Sigmoid colon (tissue), 7 donors: ENCODE measurements at places on chromosomes 13 and 19. TPM values are rescaled to one million over a fixed set of nuclear protein-coding genes. Genes with fewer than 3 reads are reported as not detected.

The FAM216B gene
- total RNA-seq = not detected

The CGB2 gene
- total RNA-seq = not detected

The KIR3DL2 gene
- not detected for total RNA-seq

The KRTDAP gene
- total RNA-seq = not detected

DNA sequence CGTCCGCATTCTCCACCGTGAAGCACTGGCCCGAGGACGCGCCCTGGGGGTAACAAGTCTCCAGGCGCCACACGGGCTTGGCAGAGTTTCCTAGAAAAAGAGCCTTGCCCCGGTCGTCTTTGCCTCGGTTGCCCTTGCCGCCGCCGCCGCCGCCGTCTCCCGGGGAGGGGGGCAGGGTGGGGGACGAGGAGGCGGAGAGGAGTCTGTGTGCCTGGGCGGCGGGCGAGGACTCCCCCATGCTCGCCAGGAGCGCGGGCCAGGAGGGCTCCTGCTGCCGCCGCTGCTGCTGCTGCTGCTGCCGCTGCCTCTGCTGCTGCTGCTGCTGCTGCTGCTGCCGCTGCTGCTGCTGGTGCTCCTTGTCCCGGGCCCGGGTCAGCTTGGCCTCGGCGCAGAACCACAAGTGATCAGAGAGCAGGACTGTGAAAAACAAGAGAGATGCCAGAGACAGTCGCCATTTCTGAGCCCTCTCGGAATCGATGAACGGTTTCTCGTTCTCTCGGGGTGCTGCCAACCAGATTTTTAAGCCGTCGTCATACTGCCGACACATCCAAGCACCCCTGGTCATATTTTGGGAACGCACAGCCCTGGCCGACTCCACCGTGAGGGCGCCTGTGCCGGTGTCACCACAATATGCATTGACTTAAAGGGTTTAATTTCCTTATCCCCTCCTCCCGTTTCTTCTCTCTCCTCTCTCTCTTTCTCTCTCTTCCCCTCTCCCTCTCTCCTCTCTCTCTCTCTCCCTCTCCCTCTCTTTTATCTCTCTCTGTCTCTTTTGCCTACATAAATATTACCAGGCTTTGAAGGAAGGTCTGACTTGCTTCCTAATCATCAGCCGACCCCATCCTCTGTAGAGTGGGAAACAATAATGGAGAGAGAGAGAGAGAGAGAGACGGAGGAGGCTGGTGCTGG lies 349.1 kb downstream of the LIG4 start:
- DNase-seq = no peak

- no peak for DNase-seq
These were observed 7.9 kb downstream of the PDX1 start for GRCh38 chr13:27927444-27928352.

GRCh38 chr13:112182846-112183531 lies 116.0 kb downstream of the SOX1 start:
- DNase-seq = no peak

DNA sequence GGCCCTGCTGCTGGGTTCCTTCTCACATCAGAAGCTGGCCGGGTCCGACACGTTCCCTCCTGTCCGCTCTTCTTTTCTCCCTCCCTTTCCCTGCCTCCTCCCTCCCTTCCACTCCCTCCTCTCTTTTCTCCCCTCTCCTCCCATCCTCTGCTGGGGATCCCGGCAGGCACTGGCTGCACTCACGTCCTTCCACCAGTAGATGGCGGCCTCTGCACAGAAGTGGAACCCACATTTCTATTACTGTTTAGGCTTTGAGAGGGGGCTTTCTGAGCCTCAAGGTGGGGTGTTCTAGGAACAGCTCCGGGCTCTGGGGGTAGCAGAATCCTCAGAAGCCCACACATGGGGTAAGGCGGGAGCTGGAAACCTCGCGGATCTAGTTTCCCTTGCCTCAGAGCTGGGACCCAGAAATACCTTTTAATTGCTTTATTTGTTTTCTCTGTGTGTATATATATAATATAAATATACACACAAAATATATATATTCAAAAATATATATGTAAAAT lies 294.2 kb downstream of the ZNF536 start:
- DNase-seq = no peak

DNA sequence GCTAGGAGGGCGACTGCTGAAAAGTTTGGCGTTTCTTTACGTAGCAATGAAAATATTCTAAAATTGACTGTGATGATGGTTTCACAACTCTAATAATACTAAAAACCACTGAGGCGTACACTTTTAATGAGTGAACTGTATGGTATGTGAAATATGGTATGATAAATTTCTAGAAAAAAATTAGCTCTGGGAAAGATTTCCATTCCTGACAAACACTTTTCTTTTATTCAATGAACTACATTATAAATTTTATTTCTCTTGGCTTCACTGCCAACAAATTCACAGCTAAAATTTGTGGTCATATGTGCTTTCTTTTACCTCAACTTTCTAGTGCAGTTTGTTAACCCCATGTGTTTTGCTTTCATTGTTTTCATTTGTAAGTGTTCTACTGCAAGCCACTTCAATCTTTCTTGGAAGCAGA lies 11.1 kb downstream of the ZC3H13 start:
- no peak for DNase-seq

DNA sequence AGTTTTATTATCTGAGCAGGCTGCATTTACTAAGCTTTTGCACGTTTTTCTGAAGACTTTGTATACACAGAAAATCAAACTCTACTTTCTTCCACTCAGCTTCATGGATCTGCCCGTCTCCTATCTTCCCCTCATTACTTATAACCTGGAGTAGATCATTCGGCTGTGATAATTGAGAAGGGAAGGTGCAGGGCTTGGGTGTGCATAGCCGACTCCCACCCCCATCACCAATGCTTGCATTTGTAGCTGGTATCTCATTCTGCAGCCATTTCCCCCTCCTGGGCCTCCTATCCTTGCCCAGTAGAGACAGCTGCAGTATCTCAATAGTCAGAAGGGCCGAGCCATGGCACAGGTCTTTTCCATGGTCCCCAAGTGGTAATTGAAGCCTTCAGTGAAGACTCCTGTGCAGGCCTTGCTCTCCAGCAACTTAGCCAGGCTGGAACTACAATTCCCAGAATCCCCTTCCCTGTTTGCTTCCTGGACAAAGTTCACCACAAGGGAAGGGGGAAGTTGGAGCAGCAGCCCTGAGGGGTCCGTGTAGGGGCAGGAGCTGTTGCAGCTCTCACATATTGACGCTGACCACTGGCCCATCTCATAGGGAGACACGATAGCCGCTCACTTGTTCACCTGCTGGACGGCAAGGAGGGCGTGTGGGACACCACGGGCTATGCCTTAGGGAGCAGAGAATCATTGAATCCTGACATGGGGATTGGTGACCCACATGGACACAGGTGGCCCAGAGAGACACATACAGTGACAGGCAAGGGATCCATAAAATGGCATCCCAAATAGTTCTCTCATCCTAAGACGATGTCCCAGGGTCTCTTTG lies 2.1 kb upstream of the SIGLEC8 start:
- peak; percentile 32 for DNase-seq

GRCh38 chr13:108213946-108214345 lies 1.4 kb downstream of the LIG4 start:
- no peak for DNase-seq

DNA sequence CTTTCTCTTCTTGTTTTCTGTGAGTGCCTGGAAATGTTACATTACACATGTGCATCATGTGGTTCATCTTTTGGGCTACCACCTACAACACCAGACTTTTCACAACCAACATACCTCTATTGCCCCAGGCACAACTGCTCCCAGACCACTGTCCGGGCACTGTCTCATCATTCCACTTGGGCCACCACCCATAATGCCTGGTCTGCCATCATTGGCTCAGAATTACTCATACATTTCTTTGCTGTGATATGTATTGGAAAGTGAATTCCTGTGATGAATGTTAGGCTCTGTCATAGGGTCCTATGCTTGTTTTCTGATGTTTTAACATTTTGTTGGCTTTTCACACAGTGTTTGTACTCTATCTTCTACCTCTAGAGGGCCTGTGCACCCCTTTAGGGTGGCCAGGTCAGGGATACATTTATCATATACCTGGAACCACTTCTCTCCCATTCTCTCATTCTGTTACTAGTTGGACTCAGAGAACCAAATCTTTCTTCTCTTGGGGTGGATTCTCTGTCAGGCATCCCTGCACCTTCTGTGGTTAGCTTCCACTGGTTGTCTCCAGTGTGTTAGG lies 172.8 kb downstream of the NHLRC3 start:
- no peak for DNase-seq
